ENCODE measurements at places on chromosomes 5 and 9. TPM values are rescaled to one million over a fixed set of nuclear protein-coding genes. Genes with fewer than 3 reads are reported as not detected.

The SLC35D2 gene
- 19.4 TPM for total RNA-seq

The C9orf50 gene
- not detected for total RNA-seq

The NEUROG1 gene
- not detected for total RNA-seq

The NDUFA8 gene
- 31.0 TPM for total RNA-seq

The CTXN3 gene
- not detected for total RNA-seq

The SPINK4 gene
- not detected for total RNA-seq

The C8G gene
- not detected for total RNA-seq

The EPB41L4B gene
- total RNA-seq = not detected

The PRUNE2 gene
- 6.2 TPM for total RNA-seq

The PCDHGC3 gene
- 69.3 TPM for total RNA-seq

The ARHGAP26 gene
- total RNA-seq = 3.6 TPM

The CEP120 gene
- 21.7 TPM for total RNA-seq

The ARSI gene
- total RNA-seq = 118 TPM

The LRRC26 gene
- total RNA-seq = not detected

The TBCA gene
- 90.6 TPM for total RNA-seq

The SWI5 gene
- total RNA-seq = 38.0 TPM

The F2R gene
- total RNA-seq = 15.4 TPM

The PTAR1 gene
- total RNA-seq = 99.5 TPM

The SLC46A2 gene
- not detected for total RNA-seq

The PIGO gene
- total RNA-seq = 20.2 TPM

The ITGA1 gene
- total RNA-seq = 107 TPM

The RNF180 gene
- total RNA-seq = 15.2 TPM

The MCIDAS gene
- total RNA-seq = not detected

The SLC36A3 gene
- not detected for total RNA-seq

The TIMD4 gene
- total RNA-seq = not detected

The RNF183 gene
- not detected for total RNA-seq

The CA9 gene
- 8.1 TPM for total RNA-seq

The FOXD4L5 gene
- 0.09 TPM for total RNA-seq

The MAMDC4 gene
- total RNA-seq = 4.0 TPM

The DBH gene
- not detected for total RNA-seq

The EXD3 gene
- 12.2 TPM for total RNA-seq

The SLCO6A1 gene
- total RNA-seq = not detected

The CCDC187 gene
- total RNA-seq = not detected

The CAMK2A gene
- 3.3 TPM for total RNA-seq

The SHC3 gene
- 79.2 TPM for total RNA-seq

The VCAN gene
- 2,662 TPM for total RNA-seq

The LCNL1 gene
- total RNA-seq = 0.88 TPM

The TEK gene
- total RNA-seq = 89.3 TPM

The IFNA21 gene
- not detected for total RNA-seq

The TAF11L11 gene
- total RNA-seq = not detected

The ZDHHC11B gene
- total RNA-seq = not detected

The PDE6A gene
- not detected for total RNA-seq

The NUTM2F gene
- not detected for total RNA-seq

The C9orf43 gene
- total RNA-seq = 0.30 TPM

The PCDHGC5 gene
- 10.2 TPM for total RNA-seq
